GM12878 (cell line): ENCODE measurements at places on chromosomes 6 and 20. TPM values are rescaled to one million over a fixed set of nuclear protein-coding genes. Genes with fewer than 3 reads are reported as not detected.

GRCh38 chr20:48604936-48605335, 222.9 kb downstream of the PREX1 start:
- H3K4me1 ChIP-seq: peaks cover 13% of the 10 kb centered on the region
- H3K36me3 ChIP-seq: no peaks in the 10 kb centered on the region
- H3K4me3 ChIP-seq: no peak overlapping the region
- no peak for DNase-seq
- no peak overlapping the region for H3K27ac ChIP-seq

- no peaks in the 10 kb centered on the region for H3K27me3 ChIP-seq
- no peak for DNase-seq
- no peaks in the 10 kb centered on the region for H3K36me3 ChIP-seq
Measured at GRCh38 chr20:57749131-57749690, 39.4 kb upstream of the PMEPA1 start.

GRCh38 chr20:63292292-63292701, 689 bp upstream of the COL20A1 start:
- H3K27me3 ChIP-seq: no peaks in the 10 kb centered on the region
- no peak overlapping the region for H3K4me3 ChIP-seq
- H3K4me1 ChIP-seq: no peaks in the 10 kb centered on the region
- peaks cover 4% of the 10 kb centered on the region for H3K36me3 ChIP-seq
- DNase-seq: no peak

DNA sequence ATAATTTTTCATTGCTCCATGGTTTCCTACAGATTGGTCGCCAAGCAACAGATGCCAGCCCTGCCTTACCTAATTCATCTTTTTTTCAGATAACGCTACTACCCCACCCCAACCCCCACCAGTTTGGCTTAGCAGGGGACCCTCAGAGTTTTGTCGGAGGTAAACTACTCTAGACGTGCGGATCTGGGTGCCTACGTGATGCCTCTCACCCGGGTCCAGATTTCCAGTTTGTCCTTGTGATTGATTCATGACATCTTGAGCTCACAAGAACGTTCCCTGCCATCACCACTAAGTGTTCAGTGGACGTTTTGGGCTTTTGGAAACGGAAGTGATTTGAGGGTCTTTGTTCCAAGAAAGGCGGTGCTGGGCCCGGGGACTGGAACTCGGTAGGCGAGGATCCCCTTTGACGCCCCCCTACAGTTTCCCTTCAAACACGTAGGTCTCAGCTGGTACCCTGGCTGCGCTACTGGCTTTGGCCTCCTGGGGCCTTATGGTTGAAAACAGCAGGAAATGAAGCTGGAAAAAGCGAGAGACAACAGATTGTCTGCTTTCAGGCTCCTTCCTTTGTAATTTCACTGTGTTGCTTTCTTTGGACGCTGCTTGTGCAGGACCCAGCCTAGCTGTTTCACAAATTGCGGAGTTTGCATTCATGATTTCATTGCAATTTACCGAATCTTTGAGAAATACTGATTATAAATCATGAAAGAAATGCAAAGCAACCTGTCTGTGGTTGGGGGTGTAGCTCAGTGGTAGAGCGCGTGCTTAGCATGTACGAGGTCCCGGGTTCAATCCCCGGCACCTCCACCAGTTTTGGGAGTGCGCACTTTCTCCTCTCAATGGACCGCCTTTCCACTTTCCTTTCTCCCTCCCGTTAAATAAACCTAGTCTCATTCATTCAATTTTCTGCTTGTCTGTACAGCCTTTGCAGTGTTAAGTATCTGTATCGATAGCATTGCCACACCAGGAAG, 81.0 kb downstream of the GPX5 start:
- peak; percentile 45 for DNase-seq
- H3K27ac ChIP-seq: no peak overlapping the region
- no peaks in the 10 kb centered on the region for H3K27me3 ChIP-seq
- no peaks in the 10 kb centered on the region for H3K4me1 ChIP-seq
- peak overlapping the region; percentile 53; the same call in 1 of the 2 replicates for H3K4me3 ChIP-seq

- H3K27ac ChIP-seq: no peak overlapping the region
- no peak overlapping the region for H3K4me3 ChIP-seq
Measured at GRCh38 chr20:40639676-40640355, 49.2 kb downstream of the MAFB start.

The MUC22 gene
- total RNA-seq: 0.03 TPM in 1 of 2 replicates, not detected in the other

DNA sequence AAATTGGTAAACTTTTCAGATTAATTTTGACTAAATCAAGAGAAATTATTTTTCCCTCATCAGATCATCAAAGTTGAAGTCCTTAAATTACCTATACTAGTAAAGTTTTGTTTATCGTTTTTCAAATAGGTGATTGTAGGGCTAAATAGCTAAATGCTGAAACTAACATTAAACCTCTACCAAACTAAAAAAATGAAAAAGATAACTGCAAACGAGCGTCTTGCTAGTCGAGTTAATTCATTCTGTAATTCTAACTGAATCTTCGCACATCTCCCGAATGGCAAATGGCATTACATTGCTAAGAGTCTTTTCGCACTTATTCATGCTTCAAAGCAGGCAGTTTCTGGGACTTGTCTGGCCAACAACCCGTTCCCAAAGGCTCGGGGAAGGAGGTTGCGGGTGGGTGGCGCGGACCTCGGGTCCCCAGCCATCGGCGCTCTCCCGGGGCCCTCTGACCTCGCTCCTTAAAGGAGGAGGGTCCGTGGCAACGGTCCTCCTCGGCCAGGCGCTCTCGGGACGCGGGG, 43.8 kb downstream of the POPDC3 start:
- peaks cover 18% of the 10 kb centered on the region for H3K27me3 ChIP-seq
- H3K4me3 ChIP-seq: peak overlapping the region; percentile 67; the same call in 1 of the 2 replicates
- H3K4me1 ChIP-seq: no peaks in the 10 kb centered on the region
- H3K36me3 ChIP-seq: no peaks in the 10 kb centered on the region
- H3K27ac ChIP-seq: no peak overlapping the region

The TP53TG5 gene
- not detected in 2 replicates for total RNA-seq

The TBC1D20 gene
- total RNA-seq: 12.8 and 13.2 TPM in 2 replicates

The ESF1 gene
- 19.1 and 20.2 TPM in 2 replicates for total RNA-seq

GRCh38 chr20:24820345-24820744, 128.7 kb upstream of the CST7 start:
- peaks cover 4% of the 10 kb centered on the region for H3K4me1 ChIP-seq
- H3K27me3 ChIP-seq: peaks cover 3% of the 10 kb centered on the region
- no peak overlapping the region for H3K27ac ChIP-seq

DNA sequence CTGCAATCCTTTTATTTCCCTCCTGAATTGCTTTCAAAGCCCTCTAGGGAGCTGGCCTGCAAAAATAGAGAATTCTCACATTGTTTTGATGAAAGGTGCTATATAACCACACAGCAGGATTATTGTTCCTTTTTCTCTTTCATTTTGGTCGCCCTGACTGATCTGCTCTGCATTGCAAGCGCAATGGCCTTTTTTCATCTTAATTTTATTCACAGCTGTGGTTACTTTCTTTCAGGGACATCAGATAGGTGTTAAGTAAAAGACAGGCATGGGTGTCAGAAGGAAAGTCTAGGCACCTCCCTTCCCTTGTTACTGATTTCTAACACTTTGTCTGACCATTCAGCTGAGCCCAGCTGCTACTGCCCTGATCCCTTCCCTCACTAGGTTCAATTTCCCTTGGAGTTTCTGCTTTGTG, 850.5 kb upstream of the MAP3K7 start:
- no peak overlapping the region for H3K4me3 ChIP-seq
- H3K27ac ChIP-seq: no peak overlapping the region
- no peaks in the 10 kb centered on the region for H3K27me3 ChIP-seq
- H3K36me3 ChIP-seq: no peaks in the 10 kb centered on the region
- DNase-seq: no peak

The VWA7 gene
- total RNA-seq: 2.3 and 3.1 TPM in 2 replicates

The RNF144B gene
- 0.18 and 0.58 TPM in 2 replicates for total RNA-seq

DNA sequence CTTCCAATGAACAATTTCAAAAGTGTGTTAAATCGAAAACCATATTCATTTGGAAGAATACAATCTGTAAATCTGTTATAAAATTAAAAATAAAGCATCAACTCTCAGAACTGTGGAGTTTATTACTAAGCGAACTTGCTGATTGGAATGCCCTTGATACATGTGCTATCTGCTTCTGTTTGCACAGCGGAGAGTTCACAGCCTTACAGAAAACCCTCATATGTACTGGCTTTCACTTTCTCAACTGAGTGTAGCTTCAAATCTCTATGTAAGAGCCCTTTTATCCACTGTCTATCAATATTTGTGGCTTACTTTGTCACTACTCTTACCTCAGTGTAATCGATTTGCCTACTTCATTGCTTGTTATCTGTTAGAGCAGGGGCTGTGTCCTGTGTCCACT, 447.4 kb downstream of the C6orf118 start:
- H3K27me3 ChIP-seq: no peaks in the 10 kb centered on the region
- H3K4me1 ChIP-seq: no peaks in the 10 kb centered on the region
- H3K4me3 ChIP-seq: no peak overlapping the region
- no peak overlapping the region for H3K27ac ChIP-seq
- no peaks in the 10 kb centered on the region for H3K36me3 ChIP-seq
- no peak for DNase-seq

- H3K27ac ChIP-seq: 0 out of 2 replicates have a peak overlapping the region, but pooled peaks have one; percentile 4
- H3K36me3 ChIP-seq: no peaks in the 10 kb centered on the region
- DNase-seq: no peak
- H3K27me3 ChIP-seq: no peaks in the 10 kb centered on the region
- H3K4me1 ChIP-seq: peaks cover 19% of the 10 kb centered on the region
Measured at GRCh38 chr6:47247227-47247797, 62.4 kb downstream of the TNFRSF21 start.
